ENCODE measurements at places on chromosomes 3 and 15.

DNA sequence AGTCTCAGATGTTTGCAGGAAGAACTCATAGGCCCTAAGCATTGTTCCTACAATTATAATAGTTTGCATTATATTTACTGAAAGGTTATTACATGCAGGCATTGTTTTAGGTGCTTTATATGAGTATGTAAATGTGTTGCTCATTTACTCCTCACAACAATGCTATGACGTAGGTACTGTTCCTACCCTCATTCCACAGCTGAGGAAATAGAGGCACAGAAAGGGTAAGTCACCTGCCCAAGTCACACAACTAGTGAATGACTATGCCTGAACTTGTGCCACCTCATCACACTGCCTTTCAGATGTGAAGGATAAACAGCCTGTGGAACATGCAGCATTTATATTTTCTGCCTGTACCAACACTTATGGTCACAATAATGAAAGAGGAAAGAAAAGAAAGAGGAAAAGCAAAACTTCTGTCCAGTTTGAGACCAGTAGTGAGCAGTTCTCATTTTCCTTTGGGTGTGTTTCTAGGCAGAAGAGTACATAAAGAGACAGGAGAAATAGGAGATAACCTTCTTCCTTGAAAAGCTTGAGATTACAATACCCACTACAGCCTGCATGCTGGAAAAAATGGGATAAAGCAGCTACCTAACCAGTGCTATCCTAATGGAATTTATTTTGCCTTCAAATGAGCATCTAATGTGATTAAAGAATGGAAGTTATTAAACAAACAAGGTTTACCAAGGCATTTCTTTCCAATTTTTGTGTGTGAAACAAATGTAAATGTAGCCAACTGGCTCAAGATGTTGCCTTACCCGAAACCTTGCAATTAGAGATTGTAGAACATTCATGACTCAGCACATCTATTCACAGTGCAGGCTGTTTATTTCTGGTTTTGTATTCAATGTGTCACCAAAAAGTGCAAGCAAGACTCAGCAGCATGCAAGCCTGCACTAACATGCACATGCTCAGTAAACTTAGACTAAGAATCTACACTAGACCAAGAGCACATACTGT, 20.5 kb upstream of the ENTPD3 start:
- no peak for DNase-seq

- DNase-seq: peak; percentile 62
Observed at GRCh38 chr15:27017168-27017809, 46.3 kb downstream of the GABRG3 start.

DNA sequence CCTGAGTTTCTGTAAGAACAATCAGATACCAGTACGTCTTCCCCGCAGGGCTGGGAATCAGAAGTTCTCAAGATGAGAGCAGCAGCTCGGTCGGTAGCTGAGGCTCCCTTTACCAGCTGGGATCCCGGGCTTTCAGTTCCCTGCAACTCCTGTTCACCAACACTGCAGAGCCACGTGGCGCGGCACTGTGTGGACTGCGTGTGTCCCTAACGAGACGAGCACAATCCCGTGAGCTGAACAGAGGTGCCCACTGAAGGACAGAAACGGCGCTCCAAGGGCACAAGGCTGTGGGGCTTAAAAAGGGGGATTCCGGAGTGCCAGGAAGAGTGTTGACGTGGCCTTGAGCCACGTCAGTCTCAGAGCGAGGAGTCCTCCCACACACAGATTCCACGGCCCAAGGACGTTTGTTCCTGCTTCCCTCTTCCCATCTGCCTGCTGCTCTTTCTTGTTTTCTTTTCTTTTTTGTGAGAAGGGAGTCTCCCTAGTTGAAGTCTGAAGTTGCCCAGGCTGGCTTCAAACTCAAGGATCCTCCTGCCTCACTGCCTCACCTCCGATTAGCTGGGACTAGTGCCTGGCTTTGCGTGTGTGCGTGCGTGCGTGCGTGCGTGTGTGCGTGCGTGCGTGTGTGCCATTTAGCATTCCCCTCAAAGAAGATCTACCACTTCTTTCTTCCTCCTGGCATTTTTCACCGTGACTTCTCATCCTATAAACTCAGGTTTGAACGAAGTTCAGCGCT, 37.1 kb upstream of the RPL35A start:
- no peak for DNase-seq

- DNase-seq: no peak
Observed at GRCh38 chr3:11835028-11835639, 11.6 kb downstream of the TAMM41 start.

- no peak for DNase-seq
Observed at GRCh38 chr3:69509288-69509687, 123.4 kb upstream of the FRMD4B start.

GRCh38 chr15:44588541-44588940, 51.6 kb downstream of the EIF3J start:
- no peak for DNase-seq

DNA sequence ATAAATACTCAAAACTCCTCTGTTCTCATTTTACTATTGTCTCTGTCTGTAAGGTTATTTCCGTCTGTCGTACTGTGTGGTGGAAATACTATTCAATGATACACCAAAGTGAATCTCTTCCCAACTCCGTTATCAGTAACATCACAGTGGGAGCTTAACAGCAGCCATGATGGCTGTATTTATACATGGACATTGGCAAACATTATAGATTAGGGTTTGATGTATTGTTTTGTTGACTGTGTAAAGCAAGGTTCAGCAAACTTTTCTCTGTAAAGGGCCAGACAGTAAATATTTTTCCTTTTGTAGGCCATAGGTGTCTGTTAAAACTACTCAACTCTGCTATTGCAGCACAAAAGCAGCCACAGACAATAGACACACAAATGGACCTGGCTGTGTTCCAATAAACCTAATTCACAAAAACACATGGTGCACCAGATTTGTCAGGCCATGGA, 23.2 kb downstream of the LIPC start:
- DNase-seq: no peak

GRCh38 chr3:28476194-28476593, 127.6 kb upstream of the AZI2 start:
- DNase-seq: no peak

- peak; percentile 3 for DNase-seq
Observed at GRCh38 chr3:182795389-182795782, 2.1 kb downstream of the ATP11B start.

DNA sequence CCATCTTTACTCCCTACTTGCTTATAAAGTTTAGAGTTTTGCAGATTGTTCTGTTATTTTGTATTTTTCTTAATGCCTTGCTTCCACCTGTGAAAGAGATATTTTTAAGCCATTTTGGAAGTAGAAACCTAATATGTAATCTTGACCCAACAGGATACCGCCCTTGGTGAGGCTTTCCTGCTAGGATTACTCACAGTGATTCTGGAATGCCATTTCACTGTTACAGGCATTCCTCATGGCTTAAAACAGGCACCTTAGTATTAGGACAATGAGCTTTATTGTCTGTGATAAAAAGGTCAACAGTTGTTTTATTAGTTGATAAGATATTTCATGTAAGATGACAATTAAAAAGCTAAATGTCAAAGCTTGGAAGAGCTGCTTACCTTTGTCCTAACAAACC, 58.2 kb downstream of the PHLDB2 start:
- no peak for DNase-seq

- no peak for DNase-seq
Observed at GRCh38 chr3:100354850-100355249, 20.3 kb downstream of the NIT2 start.
